T-helper 17 cell (primary cell): ENCODE measurements at places on chromosomes 2 and 18. TPM values are rescaled to one million over a fixed set of nuclear protein-coding genes. Genes with fewer than 3 reads are reported as not detected.

WDSUB1 gene
- total RNA-seq: 4.4 TPM

NEU4 gene
- total RNA-seq: 9.4 TPM

OTOS gene
- total RNA-seq: not detected

MC4R gene
- total RNA-seq: not detected

BCL2 gene
- total RNA-seq: 134 TPM

ADCYAP1 gene
- total RNA-seq: not detected

ARHGAP25 gene
- total RNA-seq: 90.6 TPM

MYOM1 gene
- total RNA-seq: 3.2 TPM

ZNF521 gene
- total RNA-seq: not detected

SERPINB12 gene
- total RNA-seq: not detected

SCTR gene
- not detected for total RNA-seq

RGPD4 gene
- total RNA-seq: not detected

PLA2R1 gene
- total RNA-seq: not detected

STK36 gene
- 14.2 TPM for total RNA-seq

TMEM37 gene
- not detected for total RNA-seq

LAMA1 gene
- total RNA-seq: not detected

CROCC2 gene
- total RNA-seq: not detected

LRP2 gene
- total RNA-seq: not detected

LIMS3 gene
- total RNA-seq: not detected

NR4A2 gene
- 213 TPM for total RNA-seq

ARHGEF33 gene
- not detected for total RNA-seq

ASXL2 gene
- total RNA-seq: 33.7 TPM

ACAA2 gene
- 21.4 TPM for total RNA-seq

LGALSL gene
- 31.0 TPM for total RNA-seq

KIAA2012 gene
- total RNA-seq: not detected

CYTIP gene
- 286 TPM for total RNA-seq

HTR2B gene
- total RNA-seq: not detected

NCKAP5 gene
- total RNA-seq: not detected
